ENCODE measurements at places on chromosomes 16 and 17.

GRCh38 chr17:14748036-14748710 is 447.3 kb downstream of the HS3ST3B1 start:
- no peak for DNase-seq

- DNase-seq, result no peak
Measured at GRCh38 chr16:68296291-68296690, 14.5 kb downstream of the SLC7A6OS start.

DNA sequence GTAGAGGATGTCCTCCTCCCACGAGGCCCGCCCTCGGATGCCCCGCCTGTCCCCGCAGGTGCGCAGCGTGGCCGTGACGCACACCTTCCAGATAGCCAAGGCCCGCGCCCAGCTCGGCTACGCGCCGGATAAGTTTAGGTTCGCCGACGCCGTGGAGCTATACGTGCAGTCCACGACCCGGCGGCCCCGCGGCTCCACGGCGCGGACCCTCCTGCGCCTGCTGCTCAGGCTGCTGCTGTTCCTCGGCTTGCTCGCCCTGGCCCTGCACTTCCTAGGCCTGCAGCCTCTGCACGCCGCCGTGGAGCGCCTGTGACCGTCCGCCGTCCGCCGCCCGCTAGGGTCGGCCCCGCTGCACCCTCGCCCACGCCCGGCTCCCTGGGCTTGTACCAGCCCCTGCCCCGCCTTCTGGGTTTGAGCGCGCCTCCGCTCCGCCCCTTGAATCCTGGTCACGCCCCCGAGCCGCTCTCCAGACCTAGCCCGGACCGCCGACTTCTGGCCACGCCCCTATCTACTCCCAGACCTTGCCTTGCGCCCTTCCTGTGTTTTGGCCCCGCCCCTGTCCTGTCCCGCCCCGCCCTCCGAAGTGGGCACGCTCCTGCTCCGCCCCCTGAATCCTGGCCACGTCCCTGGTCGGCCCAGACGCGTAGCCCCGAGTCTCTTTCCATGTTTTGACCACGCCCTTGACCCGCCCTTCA is 15.8 kb upstream of the EEF2K start:
- DNase-seq, result peak; percentile 62

DNA sequence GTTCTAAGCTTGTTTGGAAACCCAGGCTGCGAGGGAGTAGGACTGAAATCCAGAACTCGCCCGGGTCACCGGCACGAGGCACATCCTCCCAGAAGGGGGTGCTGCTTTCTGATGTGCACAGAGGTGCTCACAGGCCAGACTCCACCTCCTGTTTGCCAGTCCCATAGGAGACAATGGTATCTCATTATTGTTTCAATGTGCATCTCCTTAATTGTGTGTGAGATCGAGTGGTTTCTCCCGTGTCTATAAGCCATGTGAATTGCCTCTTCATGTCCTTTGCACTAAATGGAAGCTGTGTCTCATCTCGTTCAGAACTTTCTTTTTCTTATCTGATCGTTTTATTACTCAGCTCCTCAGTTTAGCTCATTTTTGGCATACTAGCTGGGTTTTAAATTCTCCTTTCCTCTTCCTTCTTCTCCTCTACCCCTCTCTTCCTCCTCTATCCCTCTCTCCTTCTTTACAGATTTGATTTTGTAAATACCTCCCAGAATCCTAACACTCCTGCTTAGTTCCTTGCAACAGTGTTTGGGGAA is 32.1 kb upstream of the PRKCB start:
- DNase-seq, result peak; percentile 42

- DNase-seq, result no peak
Measured at GRCh38 chr17:31248986-31249834, 47.8 kb downstream of the OMG start.

DNA sequence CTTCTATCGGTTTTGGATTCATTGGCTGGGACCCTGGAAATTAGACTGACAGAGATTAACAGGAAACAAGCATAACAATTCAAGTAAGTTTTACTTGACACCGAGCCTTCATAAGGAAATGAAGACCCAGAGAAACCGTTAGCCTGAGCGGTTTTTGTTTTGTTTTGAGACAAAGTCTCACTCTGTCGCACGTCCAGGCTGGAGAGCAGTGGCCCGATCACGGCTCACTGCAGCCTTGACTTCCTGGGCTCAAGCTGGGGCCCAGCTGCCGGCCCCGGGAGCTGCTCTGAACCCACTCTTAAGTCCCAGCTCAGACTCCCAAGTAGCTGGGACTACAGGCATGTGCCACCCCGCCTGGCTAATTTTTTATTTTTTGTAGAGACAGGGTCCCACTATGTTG is 321.3 kb downstream of the SEC14L1 start:
- no peak for DNase-seq

GRCh38 chr16:51818342-51818944 is 667.4 kb upstream of the SALL1 start:
- DNase-seq, result no peak

DNA sequence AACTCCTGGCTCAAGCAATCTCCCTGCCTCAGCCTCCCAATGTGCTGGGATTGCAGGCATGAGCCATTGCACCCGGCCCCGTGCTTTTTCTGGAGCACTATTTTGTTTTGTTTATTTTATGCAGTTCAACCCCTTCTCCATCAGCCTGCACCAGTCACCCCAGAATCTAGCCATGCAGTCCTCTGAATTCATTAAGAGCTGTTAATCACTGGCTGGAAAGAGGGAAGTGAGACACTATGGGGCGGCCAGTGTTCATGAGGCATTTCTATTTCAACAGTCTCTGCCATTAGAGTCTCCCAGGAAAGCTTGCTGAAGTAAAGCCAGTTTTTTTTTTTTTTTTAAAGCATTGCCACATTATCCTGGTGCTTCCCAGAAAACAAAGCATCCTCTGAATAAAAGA is 1.7 kb downstream of the VWA3A start:
- DNase-seq, result no peak

DNA sequence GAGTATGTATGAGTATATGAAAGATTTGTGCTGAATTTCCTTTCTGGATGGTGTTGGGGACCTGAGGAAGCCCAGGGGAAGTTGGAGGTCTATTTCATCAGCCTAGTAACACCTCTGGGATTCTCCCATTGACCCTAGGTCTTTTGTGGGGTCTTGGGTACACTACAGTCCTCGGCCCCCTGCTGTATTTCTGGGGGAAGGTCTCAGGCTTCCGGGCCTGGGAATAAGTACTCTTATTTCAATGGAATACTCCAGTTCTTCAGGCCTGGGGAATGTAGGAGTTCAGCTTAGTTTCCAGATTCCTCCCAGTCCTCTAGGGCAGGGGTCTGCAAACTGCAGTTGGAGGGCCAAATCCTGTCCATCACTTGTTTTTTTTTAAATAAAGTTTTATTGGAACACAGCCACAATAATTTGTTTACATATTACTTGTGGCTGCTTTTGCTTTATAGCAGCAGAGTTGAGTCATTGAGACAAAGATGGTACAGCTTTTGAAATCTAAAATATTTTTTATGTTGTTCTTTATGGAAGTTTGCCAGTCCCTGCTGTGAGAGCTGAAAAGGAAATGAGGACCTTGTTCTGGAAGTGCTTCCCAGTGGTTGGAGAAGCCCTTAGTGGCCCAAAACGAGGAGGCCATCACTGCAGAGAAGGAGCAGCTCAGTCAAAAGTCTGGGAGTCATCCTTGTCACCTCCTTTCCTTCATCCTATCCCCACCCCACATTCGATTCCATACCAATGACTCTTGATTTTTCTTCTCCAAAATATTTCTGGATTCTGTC is 142.5 kb upstream of the HS3ST2 start:
- DNase-seq, result no peak

GRCh38 chr17:49728425-49728824 is 20.7 kb upstream of the SLC35B1 start:
- DNase-seq, result no peak

DNA sequence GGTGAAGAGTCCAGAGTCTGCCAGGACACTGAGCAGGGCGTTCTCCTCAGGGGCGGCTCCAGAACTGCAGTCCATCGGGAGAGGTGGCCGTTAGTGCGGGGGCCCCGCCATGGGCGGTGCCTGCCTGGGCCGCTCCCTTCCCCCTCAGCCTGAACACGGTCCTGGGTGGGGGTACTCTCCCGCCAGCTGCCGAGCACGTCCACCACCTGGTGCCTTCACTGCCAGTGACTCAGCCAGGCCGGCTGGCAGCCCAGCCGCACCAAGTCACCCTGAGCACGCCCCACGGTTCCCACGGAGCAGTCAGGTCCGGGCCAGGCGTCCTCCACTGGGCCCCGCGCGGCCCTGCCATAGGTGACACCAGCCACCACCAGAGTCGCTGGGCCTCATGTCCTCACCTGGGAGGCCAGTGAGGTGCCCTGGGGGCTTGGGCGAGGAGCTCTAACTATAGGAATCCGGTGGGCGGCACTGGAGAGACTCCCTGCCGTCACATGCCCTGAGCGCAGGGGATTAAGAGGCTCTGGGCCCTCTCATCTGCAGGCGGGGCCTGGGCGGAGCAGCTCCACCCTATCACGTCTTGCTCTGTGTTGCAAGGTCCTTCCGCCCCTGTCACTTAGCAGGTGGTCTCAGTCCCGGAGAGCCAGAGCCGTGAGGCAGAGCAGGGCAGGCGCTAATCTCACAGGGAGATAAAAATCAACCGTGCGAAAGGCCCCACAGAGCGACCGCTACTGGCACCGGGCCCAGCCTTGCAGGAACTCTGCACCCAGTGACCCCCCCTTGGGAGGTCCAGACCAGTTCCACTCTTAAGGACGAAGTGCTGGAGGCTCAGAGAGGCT is 14.3 kb downstream of the PIEZO1 start:
- no peak for DNase-seq

- DNase-seq, result no peak
Measured at GRCh38 chr16:9898124-9898523, 284.1 kb downstream of the GRIN2A start.

GRCh38 chr16:57525761-57526160 is 10.6 kb downstream of the CCDC102A start:
- DNase-seq, result no peak

- no peak for DNase-seq
Measured at GRCh38 chr17:81368161-81369022, 26.9 kb upstream of the BAHCC1 start.

GRCh38 chr17:49997773-49998703 is 3.0 kb upstream of the DLX3 start:
- DNase-seq, result peak; percentile 67

- DNase-seq, result no peak
Measured at GRCh38 chr17:39667945-39668924, at the start of gene PNMT. PNMT (plus strand) TSS chr17:39668453; CDS start chr17:39668476, 23 bp downstream.

DNA sequence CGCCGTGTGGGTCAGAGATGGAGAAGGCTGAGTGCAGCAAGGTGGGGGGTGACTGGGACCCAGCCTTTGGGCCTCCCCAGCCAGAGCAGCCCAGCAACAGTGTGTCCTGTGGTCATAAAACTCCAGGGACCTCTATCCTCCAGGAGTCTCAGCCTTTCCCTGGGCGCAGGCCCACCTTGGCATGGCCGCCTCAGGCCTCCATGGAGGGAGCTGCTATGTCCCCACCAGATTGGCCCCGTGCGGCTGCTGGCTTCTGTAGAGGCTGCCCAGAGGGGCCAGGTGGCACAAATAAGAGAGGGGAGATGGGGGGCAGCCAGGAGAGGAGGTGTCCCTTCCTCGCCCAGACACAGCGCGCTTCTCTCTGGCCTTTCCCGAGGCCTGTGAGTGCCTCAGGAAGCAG is 2.6 kb upstream of the SYNGR3 start:
- DNase-seq, result no peak

Data from stimulated activated CD8-positive, alpha-beta memory T cell treated with anti-CD3 and anti-CD28 coated beads, Interleukin-4, amount 100 ng/mL, for 1 hour (primary cell).